Lower leg skin (tissue), 4 donors: ENCODE measurements at places on chromosomes 11 and 22. TPM values are rescaled to one million over a fixed set of nuclear protein-coding genes. Genes with fewer than 3 reads are reported as not detected.
A peak's percentile ranks its signal among the peaks of the same experiment; 100 is the strongest.

- no peak for DNase-seq
These were observed 23.5 kb upstream of the GRAMD1B start for GRCh38 chr11:123406441-123407129.

Gene OTOG
- total RNA-seq = not detected

Gene MPEG1
- total RNA-seq = 4.3 TPM

Gene SGSM1
- 3.7 TPM for total RNA-seq

Gene PTPN5
- 0.29 TPM for total RNA-seq

- peak; percentile 59 for DNase-seq
These were observed 1.0 kb downstream of the MOGAT2 start for GRCh38 chr11:75718419-75719339.

Gene RFPL2
- 0.17 TPM for total RNA-seq

- DNase-seq = no peak
These were observed 14.9 kb upstream of the MIEF1 start for GRCh38 chr22:39486951-39487825.

DNA sequence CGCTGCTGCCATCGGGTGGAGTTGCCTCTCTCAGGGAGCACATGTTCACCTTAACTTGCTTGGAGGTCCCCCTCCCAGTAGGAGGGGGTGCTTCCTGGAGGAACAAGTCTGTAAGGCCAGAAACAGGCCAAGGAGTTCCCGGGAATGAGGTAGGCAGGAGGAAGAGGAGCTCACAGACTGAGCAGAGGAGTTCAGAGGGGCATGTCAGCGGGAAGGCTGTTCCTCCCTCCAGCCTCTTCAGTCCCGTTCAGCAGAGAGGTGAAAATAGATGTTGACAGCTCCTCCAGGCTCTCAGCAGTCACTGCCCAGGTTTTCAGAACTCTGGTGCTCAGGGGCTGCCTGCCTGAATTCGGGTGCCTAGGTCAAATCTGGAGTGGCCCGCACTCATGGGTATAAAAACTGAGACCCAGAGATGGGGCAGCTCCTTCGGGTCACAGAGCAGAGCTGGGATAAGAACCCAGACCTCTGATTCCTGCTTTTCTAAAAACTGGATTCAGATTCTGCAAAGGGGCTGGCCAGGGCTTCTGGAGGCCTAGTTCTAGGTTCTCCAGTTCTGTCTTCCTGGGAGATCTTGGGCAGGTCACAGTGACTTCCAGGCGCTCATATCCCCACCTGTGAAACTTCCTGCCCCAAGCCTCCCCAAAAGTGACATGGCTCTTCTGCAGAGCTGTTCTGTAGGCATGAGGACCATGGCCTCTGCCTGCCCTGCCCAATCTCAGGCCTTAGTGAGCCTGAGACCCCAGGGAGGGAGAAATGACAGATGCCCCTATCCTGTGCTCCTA lies 18.3 kb downstream of the ATG16L2 start:
- no peak for DNase-seq

Gene TTC36
- 0.27 TPM for total RNA-seq

Gene PLAAT5
- 1.4 TPM for total RNA-seq

DNA sequence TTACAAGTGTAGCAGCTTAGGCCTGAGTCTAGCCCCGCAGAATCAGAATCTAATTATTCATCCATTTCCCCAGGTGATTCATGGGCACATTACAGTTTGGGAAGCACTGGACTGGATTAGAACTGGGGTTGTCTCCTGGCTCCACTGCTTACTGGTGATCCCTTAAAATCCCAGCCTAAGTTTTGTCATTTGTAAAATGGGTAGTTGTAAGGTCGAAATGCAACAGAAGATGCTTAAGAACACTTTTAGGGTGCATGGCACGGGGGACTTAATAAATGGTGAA lies 1.3 kb downstream of the STX3 start:
- no peak for DNase-seq

DNA sequence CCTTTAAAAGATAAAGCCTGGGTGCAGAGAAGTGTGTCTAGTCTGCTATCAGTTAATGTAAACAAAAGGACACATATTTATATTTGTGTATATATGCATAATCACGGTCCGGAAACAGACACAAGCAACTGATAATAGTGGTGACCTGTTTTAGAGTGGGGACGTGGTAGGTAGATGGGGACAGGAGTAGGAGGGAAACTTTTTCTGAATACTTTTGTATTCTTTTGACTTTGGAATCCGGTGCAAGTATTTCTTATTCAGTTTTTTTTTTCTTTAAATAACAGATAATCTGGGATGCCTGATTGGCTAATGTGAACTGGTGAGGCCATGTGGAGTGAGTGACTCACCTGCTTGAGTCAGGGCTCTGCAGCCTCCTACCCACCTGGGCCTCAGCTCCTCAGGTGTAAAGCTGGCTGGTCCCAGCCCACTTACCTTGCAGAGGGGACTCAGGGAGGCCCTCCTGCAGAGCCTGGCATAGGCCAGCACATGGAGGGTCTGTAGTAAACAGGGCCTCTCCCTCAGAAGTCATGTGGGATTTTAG lies 15.3 kb downstream of the MICAL2 start:
- no peak for DNase-seq

Gene BACE1
- total RNA-seq = 20.0 TPM

GRCh38 chr11:67372993-67373647 lies at the start of gene CLCF1:
Gene CLCF1 (minus strand): TSS chr11:67373598. CDS start chr11:67373539, 59 bp downstream.
- no peak for DNase-seq

Gene FGF4
- total RNA-seq = not detected

DNA sequence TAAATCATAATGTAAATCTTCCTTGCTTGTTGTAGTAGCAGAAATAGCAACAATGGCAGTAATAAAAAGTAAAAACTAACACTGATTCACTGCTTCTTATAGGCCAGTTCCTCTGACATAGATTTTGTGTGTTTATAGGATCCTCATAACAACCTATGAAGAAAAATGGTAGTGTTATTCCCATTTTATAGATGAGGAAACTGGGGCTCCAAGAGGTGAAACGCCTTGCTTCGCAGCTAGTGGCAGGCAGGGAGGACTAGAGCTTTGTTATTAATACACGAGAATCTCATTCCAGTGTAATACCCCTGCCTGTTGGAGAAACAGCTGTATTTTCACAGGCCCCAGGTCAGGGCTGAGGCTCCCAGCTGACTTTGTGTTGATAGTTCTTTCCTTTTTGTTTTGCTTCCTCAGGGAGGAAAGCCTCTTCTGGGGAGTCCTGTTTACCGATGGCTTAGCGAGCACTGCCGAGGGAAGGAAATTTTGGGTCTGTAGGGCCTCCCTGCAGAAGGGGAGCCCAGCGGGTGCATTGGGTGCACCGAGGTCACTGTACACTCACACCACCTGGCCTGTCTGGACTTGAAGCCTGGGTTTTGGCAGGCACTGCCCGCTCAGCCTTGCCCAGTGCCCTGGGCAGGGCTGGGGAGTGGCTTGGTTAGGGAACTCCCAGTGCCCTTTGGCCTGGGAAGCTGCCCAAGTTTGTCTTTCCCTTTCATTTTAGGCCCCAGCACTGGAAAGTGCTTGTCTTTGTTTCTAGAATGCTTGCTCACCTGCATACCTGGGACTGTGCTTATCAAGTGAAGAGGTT lies 13.5 kb downstream of the KIAA1671 start:
- DNase-seq = no peak

DNA sequence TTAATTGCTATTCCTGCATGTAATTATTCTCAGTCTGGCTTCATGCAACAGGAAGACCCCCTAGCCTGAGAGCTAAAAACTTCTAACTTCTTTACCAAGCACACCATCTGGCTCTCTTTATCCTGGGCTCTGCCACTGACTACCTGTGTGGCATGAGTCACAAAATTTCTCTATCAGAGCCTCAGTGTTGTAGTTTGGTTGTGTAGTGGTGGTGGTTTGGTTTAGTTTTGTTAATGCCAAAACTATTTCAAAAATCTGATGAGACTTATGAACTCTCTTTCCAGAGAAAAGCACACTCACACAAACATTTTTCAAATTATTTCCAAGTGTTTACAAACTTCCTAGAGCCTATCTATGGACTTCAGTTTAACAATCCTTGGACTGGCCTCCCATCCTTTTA lies 7.5 kb upstream of the IL17RA start:
- DNase-seq = no peak

Gene ROBO4
- total RNA-seq = 15.1 TPM

- no peak for DNase-seq
These were observed 435.3 kb downstream of the OPCML start for GRCh38 chr11:133096981-133097380.

DNA sequence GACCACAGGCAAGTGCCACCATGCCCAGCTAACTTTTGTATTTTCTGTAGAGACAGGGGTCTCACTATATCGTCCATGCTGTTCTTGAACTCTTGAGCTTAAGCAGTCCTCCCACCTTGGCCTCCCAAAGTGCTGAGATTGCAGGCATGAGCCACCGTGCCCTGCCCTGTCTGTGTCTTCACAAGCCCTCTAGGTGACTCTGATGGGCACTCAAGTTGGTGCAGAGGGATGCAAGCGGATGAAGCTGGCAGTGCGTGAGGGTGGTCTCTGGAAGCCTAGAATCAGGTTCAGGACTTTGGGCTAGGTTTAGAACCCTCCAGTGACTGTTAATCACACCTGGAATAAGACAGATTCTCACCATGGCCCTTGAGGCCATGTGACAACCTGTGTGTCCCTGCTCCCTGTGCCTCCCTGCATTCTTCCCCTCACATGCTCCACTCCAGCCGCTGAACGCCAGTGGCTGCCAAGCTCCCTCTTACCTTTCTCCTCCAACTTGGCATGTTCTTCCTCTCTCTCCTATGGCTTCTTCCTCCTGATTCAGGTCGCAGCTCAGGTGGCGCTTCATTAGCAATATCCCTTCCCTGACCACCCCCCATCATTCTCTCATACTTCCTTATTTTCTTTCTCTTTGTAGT lies 242.3 kb upstream of the TBCEL start:
- DNase-seq = peak; percentile 48

- no peak for DNase-seq
These were observed 87.5 kb downstream of the TBC1D22A start for GRCh38 chr22:46849951-46850350.

Gene SCUBE1
- 0.20 TPM for total RNA-seq

GRCh38 chr11:87405843-87406242 lies 368.1 kb downstream of the TMEM135 start:
- DNase-seq = no peak
